ENCODE measurements at places on chromosomes 12 and 14. TPM values are rescaled to one million over a fixed set of nuclear protein-coding genes. Genes with fewer than 3 reads are reported as not detected.

GRCh38 chr14:20614038-20614840, 23.1 kb upstream of the RNASE12 start:
- DNase-seq = peak; percentile 36

Gene ZFC3H1
- total RNA-seq = 12.7 TPM

Gene PDZRN4
- total RNA-seq = 0.17 TPM

DNA sequence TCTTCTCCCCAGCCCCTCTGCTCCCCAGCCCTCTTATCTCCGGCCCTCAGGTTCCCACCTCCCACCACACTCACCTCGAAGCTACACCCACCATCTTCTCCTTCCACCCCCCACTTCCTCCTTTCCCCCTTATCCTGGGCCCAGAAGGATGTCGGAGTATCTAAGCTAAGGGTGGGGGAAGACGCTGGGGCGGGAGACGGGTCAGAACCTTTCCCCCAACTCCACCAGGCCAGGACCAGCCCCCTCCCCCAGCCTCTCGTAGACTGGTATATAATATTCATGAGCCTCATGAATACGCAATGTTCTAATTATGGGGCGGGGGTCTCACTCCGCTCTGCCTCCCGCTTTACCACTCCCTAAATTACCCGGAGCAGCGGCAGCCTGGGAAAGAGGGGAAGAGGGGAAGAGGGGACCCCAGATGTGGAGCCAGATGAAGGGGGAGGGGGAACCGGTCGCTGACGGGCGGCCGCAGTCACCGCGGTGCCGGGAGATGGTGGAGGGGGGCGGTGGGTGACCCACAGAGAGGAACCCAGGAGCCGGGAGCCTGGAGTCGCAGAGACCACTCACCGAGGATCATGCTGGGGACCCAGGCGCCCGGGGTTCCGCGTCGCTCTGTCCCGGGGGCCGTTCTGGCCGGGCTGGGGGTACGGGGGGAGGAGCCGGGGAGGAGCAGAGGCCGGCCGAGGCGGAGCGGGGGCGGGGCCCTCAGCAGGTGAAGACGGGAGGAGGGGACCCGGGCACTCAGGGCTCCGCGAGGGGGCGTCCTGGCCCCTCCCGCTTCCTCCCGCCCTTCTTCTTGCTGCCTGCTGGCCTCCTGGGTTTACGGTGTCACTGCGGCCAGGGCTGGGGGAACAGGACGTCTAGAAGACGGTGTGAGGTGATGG, 6.4 kb upstream of the ZNF385A start:
- DNase-seq = peak; percentile 99

- no peak for DNase-seq
These were observed 1026.9 kb downstream of the LRFN5 start for GRCh38 chr14:42633504-42634095.

DNA sequence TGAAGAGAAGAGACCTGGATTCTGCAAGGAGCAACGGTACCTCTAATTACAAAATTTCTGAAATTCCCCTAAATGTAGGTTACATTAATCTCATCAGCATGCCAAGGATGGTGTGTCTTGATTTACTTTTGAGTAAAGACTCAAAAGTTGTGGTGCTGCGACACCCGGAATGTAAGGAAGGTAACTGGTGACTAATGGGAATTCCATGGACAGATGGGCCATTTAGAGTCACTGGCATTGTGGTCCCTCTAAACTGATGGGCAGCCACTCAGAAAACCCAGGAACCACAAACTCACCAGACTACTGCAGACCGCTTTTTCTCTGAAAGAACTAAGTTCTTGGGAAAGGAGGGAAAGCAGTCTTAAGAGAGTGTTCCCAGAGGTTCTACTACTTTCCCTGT, 32.8 kb downstream of the GRIN2B start:
- no peak for DNase-seq

Gene ADCY6
- 7.1 TPM for total RNA-seq

DNA sequence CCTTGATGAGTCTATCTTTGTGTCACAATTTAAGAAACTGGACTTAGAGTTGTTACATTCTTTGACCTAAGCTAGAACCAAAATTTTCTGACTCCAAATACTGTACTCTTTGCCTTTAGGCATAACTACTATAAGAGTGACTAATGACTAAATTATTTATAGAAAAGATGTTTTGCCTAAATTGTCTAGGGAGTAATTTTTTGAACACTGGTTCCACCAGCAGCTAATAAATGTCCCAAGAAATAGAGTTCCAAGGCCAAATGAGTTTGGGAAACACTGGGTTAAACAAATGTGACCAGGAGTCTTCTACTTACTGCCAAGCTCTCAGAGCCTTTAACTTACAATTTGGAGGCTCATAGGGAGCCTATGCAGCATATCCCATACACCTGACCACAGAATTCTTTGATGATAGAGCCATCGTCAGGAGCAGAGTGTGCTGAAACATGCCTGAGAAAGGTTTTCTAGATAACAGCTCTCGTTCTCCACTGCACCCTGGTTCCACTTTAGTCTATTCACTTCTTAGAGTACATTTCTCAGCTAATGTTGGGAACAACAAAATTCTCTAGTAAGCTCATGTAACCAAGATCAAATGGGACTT, 215.9 kb upstream of the HMGA2 start:
- no peak for DNase-seq

Gene CD69
- total RNA-seq = not detected

- DNase-seq = no peak
These were observed 58.7 kb upstream of the CCND2 start for GRCh38 chr12:4214877-4215228.

DNA sequence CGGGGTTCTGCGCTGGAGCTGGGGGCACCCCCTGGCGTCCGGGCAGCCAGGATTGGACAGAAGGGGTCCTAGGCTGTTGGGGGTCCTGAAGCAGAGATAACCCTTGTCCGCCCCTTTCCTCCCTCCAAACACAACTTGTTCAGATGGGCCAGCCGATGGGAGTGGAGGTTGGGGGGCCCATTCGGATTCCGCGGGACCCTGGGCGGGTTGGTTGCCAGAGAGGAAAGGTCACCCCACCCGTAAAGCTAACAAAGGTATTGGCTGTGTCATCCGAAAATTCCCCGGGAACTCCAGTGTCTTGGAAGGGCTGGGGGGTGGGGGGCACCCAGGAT, 1.3 kb downstream of the FAM222A start:
- no peak for DNase-seq

GRCh38 chr14:58152014-58152857, at the start of gene ARMH4:
Gene ARMH4, minus strand, starts transcription at chr14:58152213. Its CDS starts 12,855 bp downstream, at chr14:58139358.
- DNase-seq = peak; percentile 95

- DNase-seq = no peak
These were observed 22.3 kb downstream of the SEL1L start for GRCh38 chr14:81511111-81511904.

Gene EIF2S3B
- total RNA-seq = 13.3 TPM

DNA sequence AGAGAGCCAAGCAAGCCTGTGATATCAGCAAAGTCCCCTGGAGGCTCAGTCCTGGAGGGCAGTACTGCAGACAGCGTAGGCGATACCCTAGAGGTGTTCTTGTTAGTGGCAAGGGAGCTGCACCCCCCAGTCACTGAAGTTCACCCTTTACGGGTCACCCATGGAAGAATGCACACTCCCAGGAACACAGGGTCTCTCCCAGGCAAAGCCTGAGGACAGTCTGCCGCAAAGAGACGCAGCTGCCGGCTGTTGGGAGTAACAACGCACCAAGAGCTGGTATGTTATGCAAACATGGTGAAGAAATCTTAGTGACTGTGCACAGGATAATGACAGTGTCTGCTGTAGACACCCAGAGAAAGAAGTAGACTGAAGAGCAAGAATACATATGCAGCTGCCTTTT, 43.5 kb upstream of the NOS1 start:
- no peak for DNase-seq

Gene SMIM41
- total RNA-seq = not detected

- no peak for DNase-seq
These were observed 24.9 kb upstream of the SPPL3 start for GRCh38 chr12:120928864-120929652.

DNA sequence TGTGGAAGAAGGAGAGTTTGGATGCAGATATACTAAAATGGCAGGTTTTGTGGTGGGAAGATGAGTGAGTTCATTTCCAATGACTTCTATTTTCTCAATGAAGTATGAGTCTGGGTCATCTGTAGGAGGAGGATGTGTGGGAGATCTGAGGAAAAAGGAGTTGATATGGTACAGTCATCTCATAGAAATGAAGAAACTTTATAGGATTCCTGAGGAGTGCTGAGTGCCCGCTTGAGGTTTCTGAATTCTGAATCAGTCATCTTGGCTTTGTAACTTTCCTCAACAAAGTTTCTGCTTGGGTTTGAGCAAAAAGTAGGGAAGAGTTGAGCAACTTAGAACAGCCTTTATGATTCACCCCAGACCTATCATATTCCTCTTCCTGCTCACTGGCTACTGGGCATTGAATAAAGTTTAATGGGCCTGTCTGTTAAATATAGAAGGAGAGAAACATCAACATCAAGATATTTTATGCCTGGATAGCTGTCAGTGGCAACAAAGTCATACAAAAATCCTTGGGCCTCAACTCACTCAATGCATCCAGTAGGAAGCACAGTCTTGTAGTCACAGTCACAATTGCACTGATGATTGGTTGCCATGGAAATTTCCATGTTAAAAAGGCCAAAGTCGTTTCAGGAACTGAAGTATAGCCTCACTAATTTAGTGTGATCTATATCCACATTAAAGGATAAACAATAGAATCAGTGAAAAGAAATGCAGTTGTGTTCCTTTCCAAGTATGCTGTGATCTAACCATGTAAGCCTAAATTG, 284.7 kb downstream of the DUSP6 start:
- DNase-seq = no peak

Gene TPPP2
- not detected for total RNA-seq

DNA sequence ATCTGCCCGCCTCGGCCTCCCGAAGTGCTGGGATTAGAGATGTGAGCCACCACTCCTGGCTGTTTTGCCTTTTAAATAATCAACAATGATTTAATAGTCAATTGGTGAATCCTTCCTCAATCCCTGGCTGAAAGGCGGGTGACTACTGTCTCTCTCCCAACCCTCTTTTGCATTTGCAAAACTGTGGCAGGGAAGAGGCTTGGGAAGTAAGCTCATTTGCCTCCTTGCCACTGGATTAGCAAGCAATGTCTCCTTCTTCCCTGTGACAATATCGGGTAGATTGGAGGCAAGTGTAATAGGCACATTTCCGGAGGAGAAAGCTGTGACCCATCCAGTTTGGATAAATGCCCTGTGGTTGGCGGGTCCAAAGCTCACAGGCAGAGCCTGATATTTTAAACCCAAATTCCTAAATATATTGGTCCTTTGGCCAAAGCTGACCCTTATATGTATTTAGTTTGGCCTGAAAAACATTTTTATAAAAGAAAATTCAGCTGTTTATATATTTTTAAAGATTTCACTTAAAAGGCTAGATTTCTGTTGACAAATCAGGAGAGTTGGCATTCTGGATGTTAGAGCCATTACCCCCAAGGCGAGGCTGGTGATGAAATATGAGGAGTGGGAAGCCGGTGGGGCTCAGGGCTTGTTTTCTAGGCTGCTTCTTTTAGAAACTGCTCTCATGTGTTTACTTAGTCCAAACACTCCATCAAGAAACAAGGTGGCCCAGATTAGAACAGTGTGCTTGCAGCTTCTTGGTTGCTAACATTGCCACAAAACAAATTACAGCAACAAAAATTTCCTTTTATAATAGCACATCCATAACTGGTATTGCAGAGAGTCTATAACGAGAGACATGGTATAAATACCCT, 646.9 kb upstream of the TMEM132C start:
- DNase-seq = peak; percentile 22

DNA sequence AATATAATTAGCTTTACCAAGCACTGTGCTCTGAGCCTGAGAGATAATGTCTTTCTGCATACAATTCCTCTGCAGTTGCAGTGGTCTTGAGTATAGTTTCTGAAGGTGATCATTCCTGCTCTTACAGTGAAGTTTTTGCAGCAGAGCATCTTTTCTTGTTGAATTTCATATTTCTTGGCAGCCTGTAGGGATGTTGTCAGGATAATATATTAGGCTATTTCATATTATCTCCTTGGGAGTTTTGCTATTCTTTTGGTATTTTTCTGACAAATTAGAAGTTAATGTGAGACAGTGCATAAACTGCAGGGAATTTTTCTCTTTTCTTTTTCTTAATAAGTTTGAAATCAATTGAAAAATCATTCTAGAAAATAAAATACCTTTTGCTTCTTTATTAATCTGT, 1502.6 kb upstream of the FLRT2 start:
- DNase-seq = no peak

DNA sequence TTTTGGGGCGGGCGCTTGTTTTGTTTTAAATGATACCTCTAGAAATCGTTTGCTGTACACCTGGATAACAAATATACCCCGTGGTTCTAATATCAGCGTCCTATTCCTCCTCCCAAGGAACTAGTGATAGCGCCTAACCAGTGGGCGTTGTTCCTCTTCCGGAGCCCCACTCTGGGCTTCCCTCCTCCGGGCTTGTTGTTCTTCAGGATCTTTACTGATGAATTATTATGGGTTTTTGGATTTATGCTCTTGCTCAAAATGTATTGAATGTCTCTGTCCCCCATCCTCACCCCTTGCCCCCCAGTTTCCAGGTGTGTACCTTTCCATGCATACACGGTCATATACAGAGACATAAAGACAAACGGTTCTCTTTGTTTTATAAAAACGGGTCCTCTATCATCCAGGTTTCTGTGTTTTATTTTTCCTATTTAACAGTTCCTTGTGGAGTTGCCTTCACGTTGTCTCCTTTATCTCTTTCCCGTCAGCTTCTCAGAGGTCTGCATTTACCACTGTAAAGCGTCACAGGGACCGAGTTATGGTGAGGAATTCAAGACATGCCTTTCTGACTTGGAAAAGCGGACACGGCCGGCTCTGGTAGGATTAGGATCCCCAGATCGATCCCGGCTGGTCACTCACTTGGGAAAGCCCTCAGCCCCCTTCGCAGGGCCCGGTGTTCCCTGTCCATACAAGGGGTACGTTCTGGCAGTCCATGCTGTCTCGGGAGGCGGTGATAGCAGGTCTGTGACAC, 655 bp upstream of the PLEKHG3 start:
- no peak for DNase-seq

DNA sequence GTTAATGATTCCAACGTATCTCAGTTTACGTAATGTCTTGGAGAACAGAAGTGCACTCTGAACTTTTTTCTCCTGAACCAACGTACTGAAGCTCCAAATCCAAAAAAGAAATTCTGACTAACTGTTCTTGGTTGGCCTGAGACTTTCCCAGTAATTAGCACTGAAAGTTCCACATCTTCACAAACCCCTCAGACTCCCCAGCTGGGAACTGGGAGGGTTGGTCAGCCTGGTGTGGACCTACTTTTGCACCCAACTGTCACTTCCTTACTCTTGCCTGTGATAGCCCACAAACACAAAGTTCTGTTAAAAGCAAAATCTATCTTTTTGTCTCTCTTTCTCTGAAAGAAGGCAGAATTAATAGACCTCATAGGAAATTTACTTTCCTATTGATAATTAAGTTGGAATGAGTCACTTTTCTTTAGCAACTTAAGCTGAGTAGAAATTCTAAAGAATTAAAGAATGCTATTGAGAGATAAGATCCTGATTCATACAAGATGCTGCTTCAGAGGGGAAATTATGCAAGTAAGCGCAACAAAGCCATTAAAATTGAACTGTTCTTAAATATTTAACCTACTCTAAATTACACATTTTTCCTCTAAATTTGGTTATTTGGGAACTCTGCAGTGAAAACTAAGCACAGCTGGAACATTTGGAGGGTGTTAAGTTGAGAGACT, 155.0 kb downstream of the EPS8 start:
- DNase-seq = no peak

Gene SLC39A9
- total RNA-seq = 55.5 TPM

- no peak for DNase-seq
These were observed 869.2 kb downstream of the SLC6A15 start for GRCh38 chr12:84043355-84043754.

All from H7 (cell line).